ENCODE measurements at places on chromosomes 16 and 17.

DNA sequence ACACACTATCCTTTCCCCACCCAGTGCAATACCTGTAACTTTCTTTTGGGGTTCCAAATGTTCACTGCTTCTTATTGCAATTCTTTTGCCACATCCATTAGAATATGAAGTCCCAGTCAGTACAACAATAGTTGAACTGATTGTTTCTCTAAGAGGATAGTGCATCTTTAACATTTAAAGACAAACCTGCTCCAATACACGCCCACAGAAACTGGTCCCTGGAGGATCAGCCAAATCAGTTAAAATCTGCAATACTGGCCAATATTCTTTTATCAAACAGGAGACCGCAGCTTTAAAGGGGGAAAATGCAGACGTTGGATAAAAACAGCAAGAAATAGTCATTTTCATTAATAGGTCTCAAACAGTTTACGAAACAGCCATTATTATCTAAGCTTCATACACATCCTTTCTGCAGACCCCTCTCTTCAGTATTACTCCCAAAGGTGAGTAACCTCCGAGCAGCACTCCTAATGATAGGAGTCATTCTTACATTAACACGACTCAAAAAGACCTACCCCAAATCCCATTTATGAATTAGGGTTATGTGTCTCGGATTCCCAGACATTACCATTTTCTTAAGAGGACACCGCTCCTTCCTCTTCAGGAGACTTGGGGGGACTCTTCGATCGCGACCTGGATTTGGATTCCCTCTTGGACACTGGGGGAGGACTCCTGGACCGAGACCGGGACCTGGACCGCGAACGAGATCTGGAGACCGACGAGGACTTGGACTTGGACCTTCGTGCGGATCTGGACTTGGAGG is 1.4 kb downstream of the SRSF2 start:
- DNase-seq = no peak

DNA sequence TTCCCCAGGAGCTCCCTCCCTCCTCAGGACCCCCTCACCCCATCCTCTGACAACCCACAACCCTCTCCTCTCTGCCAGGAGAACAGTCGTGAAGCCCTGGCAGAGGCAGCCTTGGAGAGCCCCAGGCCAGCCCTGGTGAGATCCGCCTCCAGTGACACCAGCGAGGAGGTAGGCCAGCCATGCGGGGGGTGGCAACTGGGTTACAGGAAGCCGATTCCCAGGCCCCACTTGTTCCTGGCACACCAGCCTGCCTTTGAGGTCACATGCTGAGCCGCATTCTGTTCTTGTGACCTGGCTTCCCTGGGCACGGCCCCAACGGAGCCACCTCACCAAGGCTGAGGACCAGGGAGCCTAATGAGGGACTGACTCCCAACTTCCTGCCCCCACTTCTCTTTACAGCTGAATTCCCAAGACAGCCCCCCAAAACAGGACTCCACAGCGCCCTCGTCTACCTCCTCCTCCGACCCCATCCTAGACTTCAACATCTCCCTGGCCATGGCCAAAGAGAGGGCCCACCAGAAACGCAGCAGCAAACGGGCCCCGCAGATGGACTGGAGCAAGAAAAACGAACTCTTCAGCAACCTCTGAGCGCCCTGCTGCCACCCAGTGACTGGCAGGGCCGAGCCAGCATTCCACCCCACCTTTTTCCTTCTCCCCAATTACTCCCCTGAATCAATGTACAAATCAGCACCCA is 7.9 kb downstream of the NAT9 start:
- DNase-seq = no peak

DNA sequence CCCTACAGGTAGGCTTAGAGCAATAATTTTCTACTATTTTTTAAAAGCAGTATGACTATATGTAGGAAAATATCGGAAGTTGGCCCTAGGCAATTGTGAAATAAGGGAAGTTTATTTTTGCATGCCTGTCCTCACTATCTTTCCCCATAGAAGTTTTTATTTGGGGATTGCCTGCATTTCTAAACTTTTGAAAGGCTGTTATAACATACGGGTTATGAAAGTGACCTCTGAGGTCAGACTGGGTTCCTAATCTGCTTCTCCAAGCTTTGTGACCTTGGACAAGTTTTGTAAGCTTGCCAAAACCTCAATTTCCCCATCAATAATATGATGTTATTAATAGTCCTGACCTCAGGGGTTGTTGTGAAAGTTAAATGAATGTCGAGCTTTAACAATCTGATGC is 67.1 kb downstream of the ARHGAP44 start:
- no peak for DNase-seq

- no peak for DNase-seq
Measured at GRCh38 chr17:40707745-40708144, 4.2 kb upstream of the KRT24 start.

All from WERI-Rb-1 (cell line).